OCI-LY7 (cell line): ENCODE measurements at places on chromosomes 2 and 18.

- no peak for DNase-seq
These were observed 12.5 kb upstream of the SLC40A1 start for GRCh38 chr2:189593115-189593514.

GRCh38 chr2:33033606-33034081, 86.9 kb downstream of the LTBP1 start:
- peak; percentile 69 for DNase-seq

GRCh38 chr18:8999872-9000271, 102.6 kb upstream of the NDUFV2 start:
- no peak for DNase-seq

DNA sequence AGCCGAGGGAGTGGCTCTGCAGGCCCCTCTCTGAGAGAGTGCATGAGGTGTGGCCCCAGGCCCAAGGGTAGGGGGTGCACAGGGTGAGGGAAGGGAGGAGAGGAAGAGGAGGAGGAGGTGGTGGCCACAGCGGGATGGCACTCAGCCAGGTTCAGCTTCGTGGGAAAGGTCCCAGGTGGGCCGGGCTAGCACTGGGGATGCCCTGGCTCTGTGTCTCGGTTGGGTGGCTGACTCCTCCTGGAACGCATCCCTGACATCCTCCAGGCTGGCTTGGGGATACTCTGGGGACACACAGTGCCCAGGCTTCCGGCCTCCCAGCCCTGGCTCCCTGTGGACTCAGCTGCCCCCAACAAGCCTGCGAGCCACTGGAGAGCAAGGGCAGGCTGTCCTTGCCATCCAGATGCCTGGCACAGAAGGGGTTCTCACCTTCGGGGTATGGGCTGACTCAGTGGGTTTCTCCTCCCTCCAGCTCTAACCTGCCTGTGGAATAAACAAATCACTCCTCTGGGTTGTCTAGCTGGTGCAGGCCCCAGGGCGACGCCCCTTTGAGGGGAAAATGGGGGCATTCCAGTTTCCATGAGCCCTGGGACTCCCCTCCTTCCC, 582 bp upstream of the ZAP70 start:
- DNase-seq, result peak; percentile 11

DNA sequence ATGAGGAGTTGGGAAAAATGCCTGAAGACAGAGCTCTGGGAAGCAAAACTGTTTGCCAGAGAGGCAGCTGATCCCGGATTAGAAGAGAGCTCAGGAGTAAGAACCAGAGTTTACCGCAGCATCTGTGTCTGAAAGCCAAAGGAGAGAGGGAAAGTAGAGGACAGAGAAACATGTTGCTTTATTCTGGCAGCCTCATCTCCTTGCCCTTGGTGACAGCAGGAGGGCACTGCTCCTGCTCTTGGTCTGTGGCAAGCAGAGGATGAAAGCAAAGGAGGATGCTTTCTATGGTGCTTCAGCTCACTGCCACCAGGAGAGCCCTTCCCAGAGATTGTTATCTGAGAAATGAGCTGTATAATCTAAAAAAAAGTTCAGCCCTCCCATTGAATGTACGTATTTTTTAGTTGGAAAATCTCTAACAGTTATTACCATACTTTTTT, 7.7 kb downstream of the SLC1A4 start:
- DNase-seq, result no peak

GRCh38 chr2:50167271-50167670, 864.7 kb downstream of the NRXN1 start:
- no peak for DNase-seq

GRCh38 chr2:30705056-30705455, 102.2 kb downstream of the CAPN13 start:
- no peak for DNase-seq

DNA sequence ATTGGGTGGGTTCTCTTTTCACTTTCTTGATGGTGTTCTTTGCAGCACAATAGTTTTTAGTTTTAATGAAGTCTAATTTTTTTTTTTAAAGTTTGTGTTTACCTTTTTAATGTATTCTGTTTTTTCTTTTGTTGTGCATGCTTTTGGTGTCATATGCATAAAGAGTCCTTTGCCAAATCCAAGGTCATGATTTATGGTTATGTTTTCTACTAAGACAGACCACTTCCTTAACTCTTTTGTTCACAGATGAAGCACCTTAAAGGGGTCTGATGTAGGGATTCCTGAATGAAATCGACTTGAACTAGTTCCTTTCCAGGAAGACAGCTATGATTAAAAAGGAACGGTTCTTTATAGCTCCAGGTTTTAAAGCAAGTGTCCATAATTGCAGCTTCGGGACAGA, 23.1 kb downstream of the LPIN1 start:
- DNase-seq, result no peak

- peak; percentile 65 for DNase-seq
These were observed 222.2 kb downstream of the C1D start for GRCh38 chr2:67840460-67841068.

DNA sequence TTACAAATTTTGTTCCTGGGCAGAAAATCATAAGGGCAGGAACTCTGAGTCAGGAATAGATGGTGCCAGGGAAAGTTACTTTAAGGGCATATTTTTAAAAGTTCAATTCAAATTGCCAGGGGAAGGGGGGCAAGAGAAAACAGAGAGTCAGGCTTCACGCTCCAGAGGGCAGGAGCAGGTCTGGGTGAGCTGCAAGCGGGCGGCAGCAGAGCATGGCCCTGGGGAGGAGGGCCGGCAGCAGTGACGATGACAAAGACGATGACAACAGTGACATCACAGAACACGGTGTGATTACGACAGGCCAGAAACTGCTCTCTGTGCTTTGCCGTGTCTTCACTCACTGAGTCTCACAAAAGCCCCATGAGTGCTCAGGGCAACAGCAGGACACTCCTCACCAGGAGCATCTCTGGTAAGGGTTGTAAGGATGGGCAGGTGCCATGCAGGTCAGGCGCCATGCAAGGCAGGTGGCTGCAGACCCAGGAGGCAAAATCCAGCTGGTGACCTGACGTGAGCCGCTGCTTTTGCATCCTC, 23.3 kb downstream of the CHST10 start:
- peak; percentile 78 for DNase-seq

DNA sequence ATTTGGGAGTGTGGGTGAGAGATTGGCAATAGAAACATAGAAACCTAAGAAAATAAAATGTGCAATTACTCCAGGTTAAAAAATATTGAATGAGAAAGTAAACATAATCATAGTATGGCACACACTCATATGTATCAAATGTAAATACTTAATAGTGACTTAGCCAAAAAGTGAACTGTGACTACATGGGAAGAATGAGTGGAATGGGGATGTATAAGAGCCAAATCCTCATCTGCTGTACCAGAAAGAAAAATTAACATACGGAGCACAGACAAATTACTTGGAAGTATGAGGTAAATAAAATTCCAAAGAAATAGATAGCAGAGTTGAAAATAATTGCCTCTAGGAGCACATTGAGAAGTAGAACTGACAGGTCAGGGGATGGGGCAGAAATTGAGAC, 4.0 kb downstream of the FLACC1 start:
- DNase-seq, result no peak

DNA sequence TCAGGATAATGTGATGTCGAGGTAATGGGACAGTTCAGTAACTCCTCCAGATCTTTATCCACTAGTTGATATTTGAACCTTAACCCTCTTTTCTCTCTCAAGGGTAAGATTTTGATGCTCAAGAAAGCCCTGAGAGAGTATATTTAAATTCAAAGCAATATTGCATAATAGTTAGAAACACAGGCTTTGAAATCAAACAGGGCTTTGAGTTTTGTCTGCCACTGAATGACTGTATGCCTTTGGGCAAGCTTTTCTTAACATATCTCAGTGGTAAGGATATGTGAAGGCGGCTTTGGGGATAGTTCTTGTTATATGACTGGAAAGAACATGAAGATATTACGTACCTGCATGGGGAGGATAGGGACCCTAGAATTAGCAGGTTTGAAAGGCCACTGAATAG, 11.1 kb downstream of the ITPRID2 start:
- DNase-seq, result no peak

GRCh38 chr18:73901566-73901965, 246.1 kb downstream of the FBXO15 start:
- DNase-seq, result no peak

DNA sequence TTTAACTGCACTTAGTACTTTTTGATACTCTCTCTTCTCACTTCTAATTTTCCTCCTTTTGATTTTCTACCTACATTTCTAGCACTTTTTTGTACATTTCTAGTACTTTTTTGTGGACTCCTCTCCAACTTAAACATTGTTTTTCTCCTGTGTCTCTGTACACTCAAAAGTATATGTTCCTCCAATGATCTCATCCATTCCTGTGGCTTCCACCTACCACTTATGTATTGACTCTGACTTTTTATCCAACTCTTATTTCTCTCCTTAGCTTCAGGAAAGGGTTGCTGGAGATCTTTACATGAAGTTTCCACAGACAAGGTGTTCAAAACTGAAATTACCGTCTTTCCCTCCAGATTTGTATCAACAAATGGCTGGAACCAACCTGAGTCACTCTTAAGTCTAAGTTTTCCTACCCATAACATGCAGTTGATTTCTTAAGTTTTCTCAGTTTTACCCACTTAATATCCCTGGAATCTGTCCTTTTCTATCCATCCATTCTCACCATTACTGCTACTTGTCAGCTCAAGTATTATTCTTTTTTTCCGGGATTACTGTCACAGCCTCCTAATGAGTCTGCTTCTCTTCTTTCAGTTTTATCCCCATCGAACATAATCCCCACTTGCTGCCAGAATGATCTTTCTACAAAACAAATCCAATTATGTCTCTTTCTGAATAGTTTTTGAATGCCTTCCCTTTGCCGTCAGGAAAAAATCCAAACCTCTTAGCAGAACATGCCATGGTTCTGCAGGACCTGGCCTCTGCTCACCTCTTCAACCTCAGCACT, 22.6 kb upstream of the PELI1 start:
- no peak for DNase-seq

- DNase-seq, result no peak
These were observed 20.9 kb upstream of the RAB11FIP5 start for GRCh38 chr2:73133566-73134197.

GRCh38 chr2:1991706-1992245, 247.5 kb upstream of the PXDN start:
- no peak for DNase-seq

DNA sequence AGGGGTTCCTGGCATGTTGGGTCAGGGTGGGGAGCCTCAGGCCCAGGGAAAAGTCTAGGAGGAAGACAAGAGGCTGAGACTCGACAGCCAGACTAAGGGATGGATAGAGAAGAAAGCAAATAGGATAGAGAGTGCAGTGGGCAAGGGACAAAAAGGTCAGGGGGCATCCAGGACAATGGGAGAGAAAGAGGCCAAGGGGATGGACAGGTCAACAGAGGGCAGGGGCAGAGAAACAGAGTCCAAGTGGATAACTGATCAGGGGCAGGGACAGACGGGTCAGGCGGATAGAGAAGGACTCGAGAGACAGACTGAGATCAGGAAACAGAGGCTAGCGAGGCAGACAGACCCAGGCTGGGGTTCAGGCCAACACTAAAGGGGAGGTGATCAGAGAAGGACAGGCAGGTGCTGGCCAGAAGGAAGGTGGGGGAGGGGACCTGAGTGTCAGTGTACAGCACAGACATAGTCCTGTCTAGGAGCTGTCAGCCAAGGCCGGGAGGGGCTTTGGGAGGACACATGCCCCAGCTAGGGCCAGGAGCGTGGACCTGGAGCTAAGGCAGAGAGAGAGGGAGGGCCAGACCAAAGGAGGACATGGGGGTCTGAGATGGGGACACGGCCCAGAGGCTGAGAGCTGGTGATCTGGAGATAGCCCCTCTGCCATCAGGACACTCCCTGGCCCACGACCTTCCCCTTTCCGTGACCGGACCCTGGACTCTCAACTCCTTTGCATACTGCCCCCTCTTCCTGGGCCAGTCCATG, 12.2 kb downstream of the ASIC4 start:
- no peak for DNase-seq

DNA sequence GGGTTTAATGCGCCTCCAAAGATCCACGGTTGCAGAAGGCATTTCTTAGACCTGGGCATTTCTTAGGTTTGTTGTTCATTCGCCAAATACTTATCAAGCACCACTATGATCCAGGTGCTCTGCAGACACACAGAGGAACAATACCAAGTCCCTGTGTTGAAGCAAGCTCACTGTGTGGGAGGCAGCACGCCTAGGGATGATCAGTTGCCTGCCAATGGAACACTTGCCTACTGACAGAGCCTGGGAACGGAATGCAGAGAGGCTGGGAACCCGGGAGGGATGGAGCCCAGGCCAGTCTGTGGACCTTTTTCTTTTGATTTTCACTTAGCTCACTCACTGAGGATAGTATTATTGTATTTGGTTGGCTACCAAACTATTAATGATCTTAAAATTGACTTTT, 1.9 kb upstream of the GRP start:
- no peak for DNase-seq

GRCh38 chr18:52200406-52200805, 139.6 kb upstream of the DCC start:
- no peak for DNase-seq

GRCh38 chr2:162773352-162773751, 65.2 kb downstream of the KCNH7 start:
- DNase-seq, result no peak

DNA sequence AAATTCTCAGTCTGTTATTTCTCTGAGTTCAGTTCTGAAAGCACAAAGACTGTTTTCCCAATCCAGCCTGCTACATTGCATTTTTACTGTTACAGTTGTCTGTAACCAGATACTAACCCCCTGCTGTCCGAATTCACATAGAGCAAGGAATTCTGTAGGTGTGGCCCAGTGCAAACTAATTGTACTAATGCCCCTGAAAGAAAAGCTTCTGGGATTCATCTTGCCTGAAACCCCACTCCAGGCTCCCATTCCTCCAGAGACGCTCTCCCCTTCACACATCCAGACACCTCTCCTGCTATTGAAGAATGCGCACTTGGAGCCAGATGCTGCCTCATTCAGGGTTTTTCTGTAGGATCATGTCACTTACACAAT, 127.0 kb downstream of the TTC32 start:
- no peak for DNase-seq

DNA sequence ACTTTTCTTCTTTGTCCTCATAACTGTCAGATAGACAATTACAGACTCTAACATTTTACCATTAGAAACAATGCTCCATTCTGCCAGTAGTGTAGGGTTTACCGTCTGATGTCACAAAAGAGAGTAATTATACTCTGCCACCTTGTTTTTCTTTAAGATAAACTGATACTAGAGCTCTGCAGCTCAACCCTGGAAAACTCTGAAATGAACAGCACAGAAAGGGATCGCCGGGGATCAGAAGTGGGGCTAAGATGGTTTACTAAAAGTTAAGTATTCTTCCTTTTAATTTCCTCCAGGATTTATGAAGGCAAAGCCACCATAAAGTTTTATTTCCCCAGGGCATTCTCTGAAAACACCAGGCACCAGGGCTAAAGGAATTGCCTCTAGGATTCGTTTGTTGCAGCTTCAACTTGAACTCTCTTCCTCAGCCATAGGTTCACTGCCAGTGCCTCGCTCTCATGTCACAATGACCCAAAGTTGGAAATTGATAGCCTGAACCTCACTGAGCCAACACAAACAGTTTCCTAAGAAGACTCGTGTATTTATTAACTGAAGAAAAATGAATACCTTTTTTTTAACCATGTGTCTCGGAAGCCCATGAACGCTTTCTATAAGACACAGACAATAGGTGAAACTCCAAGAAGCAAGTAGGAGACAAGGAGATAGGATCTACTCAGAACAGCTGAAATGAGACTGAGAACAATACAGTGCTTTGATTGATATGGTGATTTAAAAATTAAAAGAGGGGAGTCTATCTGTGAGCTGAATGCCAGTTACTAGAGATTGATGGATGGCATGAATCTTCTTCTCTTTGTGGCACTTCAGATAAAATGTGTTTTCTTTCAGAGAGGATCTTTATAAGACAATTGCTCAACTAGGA, 121.5 kb upstream of the SPATS2L start:
- no peak for DNase-seq
